Substantia nigra (tissue), 51 donors: ENCODE measurements at places on chromosomes 1 and 21.

DNA sequence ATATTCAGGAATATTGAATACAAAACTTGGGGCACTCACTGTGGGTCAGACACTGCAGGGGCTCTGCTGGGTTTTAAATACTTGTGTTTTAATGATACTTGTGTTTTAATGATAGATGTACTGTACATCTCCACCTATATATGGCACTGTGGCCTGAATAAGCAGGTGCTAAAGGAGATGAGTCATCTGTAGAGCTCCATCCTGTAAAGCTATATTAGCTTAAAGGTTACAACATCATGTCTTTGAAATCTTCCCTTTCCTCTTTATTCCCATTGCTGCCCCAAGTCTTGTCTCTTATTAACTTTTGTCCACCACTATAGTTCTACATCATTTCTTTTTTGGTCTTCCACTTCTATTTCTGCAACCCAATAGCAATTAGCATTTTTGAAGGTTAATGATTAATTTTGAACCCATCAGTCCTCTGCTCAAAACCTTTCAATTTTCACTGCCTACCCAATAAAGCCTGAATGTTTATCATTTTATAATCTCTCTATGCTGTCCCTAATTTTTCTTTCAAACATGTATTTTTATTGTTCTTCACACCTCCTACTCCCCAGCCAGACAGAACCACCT, 113.3 kb upstream of the PTGFR start:
- DNase-seq = no peak

DNA sequence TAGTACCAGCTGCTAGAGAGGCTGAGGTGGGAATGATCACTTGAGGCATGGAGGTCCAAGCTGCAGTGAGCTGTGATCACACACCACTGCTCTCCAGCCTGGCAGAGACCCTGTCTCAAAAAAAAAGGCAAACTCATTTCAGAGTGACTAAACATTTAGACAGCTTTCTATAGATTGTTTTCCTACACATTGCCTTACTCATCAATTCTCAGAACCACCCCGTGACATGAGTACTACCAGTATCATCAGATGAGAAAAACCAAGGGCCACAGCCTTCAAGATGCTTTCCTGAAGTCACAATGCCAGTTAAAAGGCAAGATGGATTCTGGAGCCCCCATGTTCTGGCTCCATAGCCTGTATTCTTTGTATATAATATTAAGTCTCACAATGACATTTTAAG, 22.4 kb upstream of the SMPDL3B start:
- no peak for DNase-seq

DNA sequence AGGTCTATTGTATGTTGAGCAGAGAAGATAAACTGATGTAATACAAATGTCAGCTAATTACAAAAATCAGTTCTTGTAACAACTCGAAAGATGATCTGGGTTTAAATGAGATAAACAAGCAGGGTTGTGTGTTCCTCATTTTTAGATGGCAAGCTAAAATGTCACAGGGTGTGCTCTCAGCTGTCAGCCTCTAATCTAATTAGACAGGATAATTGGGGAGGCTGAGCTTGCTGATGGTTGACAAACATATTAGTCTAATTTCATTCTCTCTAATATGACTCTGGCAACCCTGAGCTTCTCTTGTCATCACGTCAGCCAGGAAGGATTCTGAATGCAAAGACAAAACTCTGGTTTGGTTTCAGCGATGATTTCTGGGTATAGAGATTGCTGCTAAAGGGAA, 335.3 kb upstream of the KAZN start:
- no peak for DNase-seq

DNA sequence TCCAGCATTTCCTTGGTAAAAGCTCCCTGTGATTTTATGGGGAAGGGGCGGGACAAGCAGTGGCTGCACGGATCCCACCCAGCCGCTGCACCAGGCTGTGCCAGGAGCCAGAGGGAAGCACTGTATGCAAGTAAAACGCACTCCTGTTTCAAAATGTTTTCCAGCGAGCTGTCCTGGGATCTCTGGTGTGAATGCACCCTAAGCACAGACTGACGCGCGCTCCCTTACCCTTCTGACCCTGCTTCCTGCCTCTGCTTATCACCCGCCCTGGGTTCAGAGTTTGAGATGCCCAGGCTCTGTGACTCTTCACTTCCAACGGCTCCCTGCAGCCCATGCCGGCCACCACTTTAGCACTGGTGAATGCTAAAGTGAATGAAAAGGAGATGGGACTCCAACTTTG, 131.2 kb downstream of the RHOU start:
- no peak for DNase-seq

DNA sequence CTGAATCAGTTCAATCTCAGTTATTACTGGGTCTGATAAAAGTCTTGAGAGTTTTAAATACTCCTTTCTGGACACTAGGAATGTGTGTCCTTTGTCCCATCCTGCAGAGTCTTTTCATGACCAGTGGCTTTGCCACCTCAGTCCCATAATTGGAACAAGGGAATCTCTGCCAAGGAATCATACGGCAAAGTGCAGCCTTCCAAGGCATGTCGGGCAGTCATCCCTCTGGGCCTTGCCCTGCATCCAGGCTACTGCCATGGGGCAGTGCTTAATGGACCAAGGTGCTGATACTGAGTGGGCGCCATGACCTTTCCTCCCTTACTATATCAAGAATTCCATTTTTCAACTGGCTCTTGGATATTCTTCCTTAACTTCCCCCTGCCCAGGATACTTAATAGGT, 195.3 kb downstream of the ZC3H11B start:
- no peak for DNase-seq
